ENCODE measurements at places on chromosomes 6 and 20.

DNA sequence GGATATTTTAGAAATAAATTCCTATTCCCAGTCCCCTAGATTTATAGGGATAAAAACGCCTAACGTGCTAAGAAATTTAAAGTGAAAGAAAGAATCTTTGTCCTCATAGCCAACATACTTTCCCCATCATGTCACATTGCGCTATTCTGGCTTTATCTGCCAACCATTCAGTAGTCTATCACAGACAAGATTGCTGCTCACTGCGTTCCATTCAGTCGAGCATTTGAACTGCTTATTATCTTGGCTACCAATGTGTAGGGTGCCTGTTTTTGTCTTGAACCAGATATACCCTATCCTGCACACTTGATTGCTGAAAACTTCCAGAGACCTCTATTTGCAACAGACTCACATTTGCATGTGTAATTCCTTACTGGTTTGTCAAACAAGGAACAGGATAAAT is 751.5 kb downstream of the EPHA7 start:
- DNase-seq, result no peak

- DNase-seq, result no peak
These were observed 8.8 kb upstream of the SNAI1 start for GRCh38 chr20:49973981-49974380.

DNA sequence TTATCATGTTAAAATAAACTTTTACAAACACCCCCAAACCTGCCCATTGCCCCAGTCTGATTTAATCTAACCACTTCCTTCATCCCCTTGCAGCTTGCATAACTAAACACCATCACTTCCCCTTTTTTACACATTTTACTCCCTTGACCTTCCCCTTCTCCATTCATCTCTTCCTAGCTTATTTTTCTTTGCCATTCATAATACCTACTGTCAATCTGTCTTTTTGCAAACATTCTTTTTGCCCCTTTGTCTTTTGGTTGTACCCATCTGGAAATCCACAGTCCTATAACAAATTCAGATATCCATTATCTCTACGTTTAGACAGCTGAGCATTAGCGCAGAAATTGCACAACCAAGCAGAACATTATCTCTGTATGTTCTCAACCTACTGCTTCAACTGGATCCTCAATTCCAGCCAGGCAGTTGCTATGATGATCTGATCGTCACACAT is 51.2 kb downstream of the C6orf52 start:
- no peak for DNase-seq

DNA sequence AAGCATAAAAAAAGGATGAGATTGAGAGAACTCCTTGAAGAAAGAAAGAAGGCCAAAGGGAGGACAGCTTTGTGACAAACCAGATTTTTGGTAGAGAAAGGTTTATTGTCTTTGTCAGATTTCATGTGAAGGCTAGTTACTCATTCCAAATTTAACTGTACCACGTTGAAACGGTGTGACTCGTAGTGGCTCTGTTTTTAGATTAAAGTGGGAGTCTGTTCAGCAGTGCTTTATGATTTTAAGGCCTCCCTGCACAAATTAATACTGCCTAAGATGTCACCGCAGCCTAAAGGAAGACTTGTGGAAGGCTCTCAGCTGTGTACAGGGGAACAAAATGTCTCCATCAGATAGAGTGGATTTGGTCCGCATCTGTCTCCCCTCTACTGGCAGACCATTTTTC is 35.9 kb downstream of the CDC40 start:
- no peak for DNase-seq

- no peak for DNase-seq
These were observed 45.1 kb upstream of the B4GALT5 start for GRCh38 chr20:49758781-49759180.

- DNase-seq, result no peak
These were observed 7.9 kb upstream of the TBPL1 start for GRCh38 chr6:133945158-133945557.

DNA sequence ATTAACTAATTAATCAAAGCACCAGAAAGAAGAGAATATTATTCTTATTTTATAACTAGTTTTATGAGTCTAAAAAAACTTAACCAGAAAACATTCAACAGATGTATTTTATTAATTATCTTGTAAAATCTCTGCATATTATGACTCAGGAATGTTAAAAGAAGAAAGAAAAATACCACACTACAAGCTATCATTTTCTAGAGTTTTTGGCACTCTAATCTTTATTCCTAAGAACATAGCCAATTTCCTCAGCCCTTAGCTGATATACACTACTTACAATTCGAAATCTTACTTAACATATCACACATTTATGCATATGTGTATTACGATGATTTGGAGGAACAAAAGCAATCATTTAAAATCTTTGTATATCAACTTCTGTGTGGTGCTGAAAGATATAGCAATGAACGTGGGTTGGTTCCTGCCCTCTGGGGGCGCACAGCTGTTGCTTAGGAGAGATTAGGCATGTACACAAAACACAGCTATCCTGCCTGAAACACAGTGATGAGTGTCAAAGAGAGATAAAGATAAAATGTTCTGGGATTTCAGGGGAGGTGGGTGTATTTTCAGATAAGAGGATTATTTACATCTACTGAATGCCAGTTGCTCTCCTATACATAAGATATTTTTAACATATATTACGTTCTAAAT is 404.5 kb downstream of the SYNE1 start:
- no peak for DNase-seq

- no peak for DNase-seq
These were observed 19.4 kb downstream of the SDHAF4 start for GRCh38 chr6:70586114-70586513.

- no peak for DNase-seq
These were observed 41.7 kb downstream of the SYNE1 start for GRCh38 chr6:152595499-152595898.

DNA sequence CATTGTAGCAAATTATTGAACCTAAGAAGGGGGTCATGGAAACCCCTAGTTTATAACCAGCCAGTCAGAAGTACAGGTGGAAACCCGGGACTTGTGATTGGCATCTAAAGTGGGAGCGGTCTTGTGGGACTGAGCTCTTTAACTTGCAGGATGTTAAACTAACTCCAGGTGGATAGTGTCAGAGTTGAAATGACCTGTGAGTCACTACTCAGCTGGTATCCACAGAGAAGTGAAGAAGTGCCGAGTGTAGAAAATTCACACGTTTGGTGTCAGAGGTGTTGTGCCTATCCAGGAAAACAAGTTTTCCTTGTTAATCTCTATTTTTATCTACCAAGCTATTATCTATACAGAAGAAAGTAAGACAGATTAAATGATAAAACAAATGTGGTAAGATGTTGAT is 179.7 kb downstream of the ADGRG6 start:
- no peak for DNase-seq

- peak; percentile 93 for DNase-seq
These were observed 17.1 kb downstream of the REPS1 start for GRCh38 chr6:138970856-138971425.

DNA sequence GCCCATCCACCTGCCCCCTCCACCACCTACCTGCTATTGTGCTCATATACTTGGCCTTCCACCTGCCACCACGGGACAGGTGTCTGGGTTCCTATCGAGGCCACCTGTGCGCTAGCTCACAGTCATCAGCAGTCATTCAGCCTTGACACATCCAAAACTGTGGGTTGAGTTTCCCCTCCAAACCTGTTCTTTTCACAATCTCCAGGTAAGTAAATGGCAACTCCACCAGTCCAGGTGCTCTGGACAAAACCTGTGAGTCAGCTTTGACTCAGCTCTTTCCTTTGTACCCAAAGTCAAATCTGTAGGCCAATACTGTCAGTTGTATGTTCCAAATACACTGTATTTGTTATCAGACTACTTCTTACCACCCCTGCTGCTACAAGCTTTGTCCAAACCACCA is 52.6 kb downstream of the SPTLC3 start:
- DNase-seq, result peak; percentile 93

GRCh38 chr20:44609516-44610312 is 27.3 kb downstream of the PKIG start:
- DNase-seq, result peak; percentile 83

DNA sequence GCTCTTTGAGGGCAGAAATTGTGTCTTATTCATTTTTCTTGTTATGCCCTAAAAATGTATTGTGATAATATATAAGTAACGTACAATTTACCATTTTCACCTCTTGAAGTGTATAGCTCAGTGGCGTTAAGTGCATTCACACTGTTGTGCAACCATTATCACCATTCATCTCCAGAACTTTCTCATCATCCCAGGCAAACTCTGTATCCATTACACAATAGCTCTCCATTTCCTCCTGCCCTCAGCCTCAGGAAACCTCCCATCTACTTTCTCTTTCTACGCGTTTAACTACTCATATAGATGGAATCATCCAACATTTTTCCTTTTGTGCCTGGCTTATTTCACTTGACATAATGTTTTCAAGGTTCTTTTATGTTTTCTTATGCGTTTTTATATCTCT is 184.6 kb downstream of the ESR1 start:
- DNase-seq, result no peak

DNA sequence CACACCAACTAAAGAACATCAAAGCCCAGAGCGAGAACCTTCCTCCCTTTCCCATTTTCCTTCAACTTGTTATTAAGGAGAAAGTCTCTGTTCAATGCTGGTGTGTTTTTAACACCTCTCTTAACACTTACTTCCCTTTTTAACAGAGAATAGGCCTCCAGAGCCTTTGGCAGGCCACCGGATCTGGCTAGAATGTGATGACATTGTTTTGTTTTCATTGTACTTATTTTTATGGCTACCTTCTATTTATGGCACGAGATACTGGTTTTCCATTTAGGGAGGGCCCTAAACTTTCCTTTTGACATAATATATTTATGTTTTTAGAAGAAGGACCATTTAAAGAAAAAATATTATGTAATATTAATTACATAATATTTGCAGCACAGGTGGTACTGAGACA is 21.6 kb downstream of the TCF15 start:
- DNase-seq, result no peak

- DNase-seq, result no peak
These were observed 253.0 kb downstream of the NKAIN2 start for GRCh38 chr6:124056407-124057334.

DNA sequence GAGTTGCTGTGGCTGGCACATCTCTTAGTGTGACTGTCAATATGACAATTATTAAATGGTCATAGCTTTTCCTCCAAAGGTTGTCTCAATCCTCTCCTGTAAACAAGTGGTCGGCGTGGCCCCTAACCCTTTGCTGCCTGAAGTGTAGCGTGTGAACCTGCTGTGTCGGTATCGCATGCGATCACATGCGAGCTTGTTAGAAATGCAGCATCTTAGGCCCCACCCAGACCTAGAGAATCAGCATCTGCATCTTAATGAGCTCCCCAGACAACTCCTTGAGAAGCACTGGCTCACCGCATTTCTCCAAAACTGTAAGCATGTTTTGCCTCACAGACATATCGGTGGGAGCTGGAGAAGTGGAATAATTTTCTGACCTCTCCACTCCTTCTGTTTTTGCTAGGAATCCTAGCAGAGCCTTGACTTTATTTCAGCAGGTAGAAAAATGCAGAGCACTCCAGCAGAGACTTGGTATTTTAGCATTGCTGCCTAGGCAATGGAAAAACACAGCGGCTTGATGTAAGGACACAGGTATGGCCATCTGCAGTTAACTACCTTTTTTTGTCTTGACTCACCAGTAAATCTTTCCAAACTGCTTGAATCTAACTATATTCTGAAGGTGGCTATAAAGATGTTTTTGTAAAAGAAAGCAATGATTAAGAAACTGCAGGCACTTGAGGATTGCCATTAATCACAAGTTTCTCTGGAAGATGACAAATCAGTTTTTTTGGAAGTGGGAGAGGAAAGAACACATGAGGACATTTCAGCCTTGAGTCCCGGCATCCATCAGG is 67.6 kb downstream of the PSMG4 start:
- DNase-seq, result no peak

DNA sequence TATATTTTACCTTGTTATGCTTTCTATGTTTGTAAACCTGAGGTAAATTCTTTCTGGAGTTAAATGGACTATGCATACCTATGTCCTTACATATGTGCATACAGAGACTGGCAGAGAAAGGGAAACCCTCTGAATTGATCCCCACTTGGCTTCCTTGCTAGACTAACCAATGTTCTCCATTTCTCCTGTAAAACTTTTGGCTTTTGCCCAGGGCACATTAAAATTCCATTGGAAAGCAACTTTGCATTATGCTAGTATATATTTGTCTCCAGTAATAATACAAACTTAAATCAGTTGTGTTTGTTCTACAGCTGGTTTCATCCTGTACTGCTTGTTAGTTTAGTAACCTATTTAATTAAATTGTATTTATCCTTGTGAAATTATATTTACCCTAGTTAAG is 646.0 kb upstream of the MARCKS start:
- DNase-seq, result no peak

- DNase-seq, result no peak
These were observed 20.1 kb upstream of the ISM1 start for GRCh38 chr20:13200767-13201500.

GRCh38 chr6:63527658-63528514 is 44.4 kb upstream of the LOC128125822 start:
- DNase-seq, result peak; percentile 97

DNA sequence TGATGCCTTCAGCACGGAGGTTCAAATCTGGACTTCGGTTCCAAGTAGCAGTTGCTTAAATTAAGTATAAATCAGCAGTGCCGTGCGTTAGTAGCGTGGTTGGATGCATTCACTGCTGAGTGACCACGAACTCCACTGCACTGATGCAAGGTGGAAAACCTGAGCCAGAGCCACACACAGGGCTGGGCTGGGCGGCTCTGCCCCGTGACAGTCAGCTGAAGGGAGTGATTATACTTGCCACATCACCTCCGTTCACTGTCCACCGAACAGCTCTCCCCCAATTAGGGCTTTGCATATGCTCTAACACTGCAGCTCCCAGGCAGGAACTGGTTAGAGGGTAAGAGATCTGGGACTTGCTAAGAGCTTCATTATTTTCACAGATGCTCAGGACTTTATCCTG is 22.2 kb downstream of the PPP1R3G start:
- DNase-seq, result no peak

GRCh38 chr6:99602520-99603420 is 3.9 kb upstream of the PRDM13 start:
- DNase-seq, result no peak

DNA sequence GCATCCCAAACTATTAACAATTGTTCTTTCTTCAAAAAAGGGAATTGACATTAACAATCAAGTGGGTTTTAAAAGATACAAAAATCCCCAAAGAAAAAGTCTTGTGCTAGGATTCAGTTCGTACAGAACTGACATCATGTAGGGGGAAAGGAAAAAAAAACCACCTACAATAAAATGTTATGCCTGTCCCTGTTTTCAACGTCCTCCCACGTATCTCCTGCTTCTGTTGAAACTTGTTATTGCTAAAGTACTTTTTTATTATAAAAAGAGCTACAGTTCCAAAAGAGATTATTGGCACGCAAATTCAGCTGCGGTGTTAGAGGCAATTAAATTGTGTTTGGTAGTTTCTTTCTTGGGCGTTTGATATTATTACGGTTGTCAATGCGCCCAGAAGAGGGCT is 102.8 kb upstream of the PHACTR1 start:
- DNase-seq, result peak; percentile 17
